ENCODE measurements at places on chromosomes 11 and 22.

GRCh38 chr11:79503028-79503427, 62.2 kb upstream of the TENM4 start:
- no peak for DNase-seq

DNA sequence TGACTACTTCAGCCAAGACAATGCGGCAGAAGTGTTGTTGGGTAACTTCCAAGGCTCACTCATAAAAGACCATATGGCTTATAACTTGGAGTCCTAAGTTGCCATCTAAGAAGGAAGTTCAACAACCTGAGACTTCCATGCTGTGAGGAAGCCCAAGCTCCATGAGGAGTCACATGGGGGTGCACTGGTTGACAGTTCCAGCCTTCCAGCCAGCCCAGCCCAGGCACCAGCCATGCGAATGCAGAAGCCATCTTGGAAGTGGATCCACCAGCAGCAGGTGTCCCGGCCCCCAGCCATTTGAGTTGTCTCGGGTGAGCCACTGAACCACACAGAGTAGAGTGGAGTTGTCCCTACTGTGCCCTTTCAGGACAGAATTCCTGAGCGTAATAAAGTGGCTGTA, 32.8 kb upstream of the WNT7B start:
- DNase-seq = no peak

- DNase-seq = peak; percentile 58
Measured at GRCh38 chr22:22201185-22201929, 43.2 kb upstream of the VPREB1 start.

- DNase-seq = no peak
Measured at GRCh38 chr11:95585069-95585751, 204.4 kb downstream of the FAM76B start.

DNA sequence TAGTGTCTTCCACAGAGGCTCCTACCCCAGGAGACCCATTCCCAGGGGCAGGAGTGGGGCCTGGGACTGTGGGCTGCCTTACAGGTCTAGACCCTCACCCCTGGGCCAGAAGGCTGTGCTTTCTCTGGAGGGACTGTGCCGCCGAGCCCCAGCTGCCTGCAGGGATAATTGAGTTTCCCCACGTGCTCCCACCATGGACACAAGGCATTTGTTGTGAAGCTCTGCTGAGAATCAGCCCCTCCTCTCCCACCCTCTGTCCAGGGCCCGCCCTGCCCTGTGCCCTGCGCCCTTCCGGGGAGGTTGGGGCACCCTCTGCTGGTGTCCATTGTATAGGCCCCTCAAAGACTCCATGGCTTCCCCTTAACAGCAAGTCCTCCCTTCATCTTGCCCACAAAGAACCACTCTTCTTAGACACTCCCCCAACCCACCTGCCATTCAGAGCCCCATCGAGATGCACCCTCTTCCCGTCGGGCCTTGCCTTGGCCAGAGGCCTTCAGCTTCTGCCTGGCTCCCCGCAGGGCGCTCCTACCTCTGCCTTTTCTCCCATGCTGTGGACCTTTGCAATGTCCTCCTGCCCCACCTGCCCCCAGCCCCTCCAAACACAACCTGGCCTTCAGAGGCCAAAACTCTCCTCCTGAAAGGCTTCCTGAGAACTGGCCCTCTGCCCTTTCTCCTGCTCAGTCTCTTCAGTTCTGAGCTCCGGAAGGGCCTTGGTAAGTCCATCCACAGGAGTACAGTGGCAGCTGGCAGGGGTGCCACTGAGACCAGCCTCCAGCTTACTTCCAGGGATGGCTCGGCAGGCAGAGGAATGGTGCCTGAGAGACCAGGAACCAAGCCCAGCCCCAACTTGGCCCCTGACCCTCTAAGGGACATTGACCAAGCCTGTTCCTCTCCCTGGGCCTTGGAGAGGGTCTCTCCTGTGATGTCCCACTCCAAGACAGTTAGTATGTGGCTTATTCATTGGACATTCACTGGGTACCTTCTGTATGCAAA, 22.4 kb downstream of the DUSP8 start:
- no peak for DNase-seq

DNA sequence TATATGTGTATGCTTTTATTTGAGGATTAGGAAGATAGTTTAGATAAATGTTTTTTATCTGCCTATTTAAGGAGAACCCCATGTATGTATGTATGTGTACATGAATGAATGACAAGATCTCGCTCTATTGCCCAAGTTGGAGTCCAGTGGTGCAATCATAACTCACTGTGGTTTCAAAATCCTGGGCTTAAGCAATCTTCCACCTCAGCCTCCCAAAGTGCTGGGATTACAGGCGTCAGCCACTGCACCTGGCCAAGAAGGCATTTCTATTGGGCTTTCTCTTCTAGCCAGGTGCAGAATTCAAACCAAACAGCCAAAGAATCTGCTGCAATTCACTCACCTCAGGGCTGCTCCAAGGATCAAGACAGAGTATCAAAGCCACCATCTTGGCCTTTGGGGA, 25.5 kb upstream of the DGKZ start:
- no peak for DNase-seq

Measured in CD8-positive, alpha-beta memory T cell (primary cell).